ENCODE measurements at places on chromosomes 3 and 15.
A peak's percentile ranks its signal among the peaks of the same experiment; 100 is the strongest.

GRCh38 chr3:181493423-181493822, 218.3 kb upstream of the SOX2 start:
- no peak for DNase-seq

- DNase-seq = no peak
Observed at GRCh38 chr15:56148064-56148463, 95.6 kb downstream of the RFX7 start.

DNA sequence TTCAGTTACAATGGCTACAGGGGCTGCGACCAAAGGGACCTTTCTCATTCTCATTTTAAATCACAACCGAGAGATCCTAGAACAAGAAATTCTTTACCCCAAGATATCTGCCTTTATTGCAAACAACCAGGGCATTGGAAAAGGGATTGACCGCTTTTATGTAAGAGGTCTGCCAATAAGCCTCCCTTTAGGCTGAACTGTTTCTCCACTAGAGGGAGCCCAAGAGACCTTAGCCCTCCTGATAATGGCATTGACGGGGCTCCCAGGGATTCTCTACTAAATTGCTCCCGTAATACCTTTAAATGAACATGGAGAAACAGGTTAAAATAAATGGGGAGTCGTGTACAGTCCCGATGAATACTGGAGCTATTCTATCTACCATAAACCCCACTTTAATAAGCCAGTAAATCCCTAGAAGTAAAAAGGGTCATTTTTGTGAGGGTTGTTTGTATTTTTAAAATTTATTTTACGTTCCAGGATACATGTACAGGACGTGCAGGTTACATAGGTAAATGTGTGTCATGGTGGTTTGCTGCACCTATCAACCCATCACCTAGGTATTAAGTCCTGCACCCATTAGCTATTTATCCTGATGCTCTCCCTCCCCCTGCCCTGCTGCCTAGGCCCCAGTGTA, 7.5 kb upstream of the IGSF10 start:
- DNase-seq = peak; percentile 86

DNA sequence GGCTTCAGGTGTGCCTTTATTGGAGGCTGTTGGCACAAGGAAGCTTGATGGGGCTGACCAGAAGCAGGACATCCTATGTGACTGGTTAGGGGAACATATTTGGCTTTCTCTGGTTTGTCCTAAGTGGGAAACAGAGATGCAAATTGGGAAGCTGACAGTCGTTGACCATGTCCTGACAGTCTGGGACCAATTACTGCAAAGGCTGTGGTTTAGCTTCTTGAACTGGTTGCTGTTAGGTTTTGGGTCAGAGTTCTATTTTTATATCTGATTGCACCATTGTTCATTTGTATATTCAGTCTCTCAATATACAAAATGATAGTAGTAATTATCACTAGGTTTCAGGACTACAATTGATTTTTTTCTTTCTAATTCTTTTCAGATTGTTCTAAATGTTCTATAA, 36.8 kb downstream of the SNTN start:
- no peak for DNase-seq

DNA sequence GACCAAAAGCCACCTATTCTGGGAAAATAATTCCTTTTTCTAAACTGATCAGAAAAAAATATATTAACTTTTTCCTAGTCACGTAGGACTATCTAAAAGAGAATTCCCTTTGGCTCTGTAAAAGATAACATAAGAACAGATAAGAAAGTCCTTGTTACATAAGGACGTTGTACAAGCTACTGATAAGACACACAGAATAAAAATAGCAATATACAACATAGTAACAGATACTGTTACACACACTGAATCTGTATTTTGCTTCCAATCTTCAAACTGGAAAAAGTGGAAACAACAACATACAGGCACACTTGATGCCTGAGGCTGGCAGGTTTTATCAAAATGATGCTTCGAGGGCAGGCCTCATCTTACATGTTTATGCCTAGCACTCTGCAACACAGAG, 59.8 kb downstream of the SNX4 start:
- DNase-seq = peak; percentile 10

GRCh38 chr15:47003568-47003967, 713.7 kb upstream of the SEMA6D start:
- no peak for DNase-seq
